ENCODE measurements at places on chromosomes 11 and 22.
A peak's percentile ranks its signal among the peaks of the same experiment; 100 is the strongest.

DNA sequence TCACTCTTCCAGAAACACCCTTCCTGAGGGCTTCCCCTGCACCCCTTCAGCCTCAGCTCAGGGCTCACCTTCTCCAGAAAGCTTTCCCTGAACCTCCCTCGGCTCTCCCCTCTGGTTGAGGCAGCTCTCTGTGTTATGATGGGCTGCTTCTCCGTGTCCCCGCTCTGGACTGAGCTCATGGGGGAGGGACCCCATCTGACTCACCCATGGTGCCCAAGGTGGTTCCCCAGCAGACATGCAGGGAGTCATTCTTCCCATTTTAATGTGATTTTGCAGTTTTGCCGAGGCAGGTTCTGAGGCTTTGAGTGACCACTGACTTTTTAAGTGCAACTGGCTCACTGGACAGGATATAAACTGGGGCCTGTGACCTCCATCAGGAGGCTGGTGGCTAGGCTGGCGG, 495.1 kb downstream of the TBC1D22A start:
- DNase-seq, result no peak

- DNase-seq, result no peak
Observed at GRCh38 chr11:80414181-80415165, 973.6 kb upstream of the TENM4 start.

- no peak for DNase-seq
Observed at GRCh38 chr11:127616158-127616557, 615.6 kb upstream of the KIRREL3 start.

DNA sequence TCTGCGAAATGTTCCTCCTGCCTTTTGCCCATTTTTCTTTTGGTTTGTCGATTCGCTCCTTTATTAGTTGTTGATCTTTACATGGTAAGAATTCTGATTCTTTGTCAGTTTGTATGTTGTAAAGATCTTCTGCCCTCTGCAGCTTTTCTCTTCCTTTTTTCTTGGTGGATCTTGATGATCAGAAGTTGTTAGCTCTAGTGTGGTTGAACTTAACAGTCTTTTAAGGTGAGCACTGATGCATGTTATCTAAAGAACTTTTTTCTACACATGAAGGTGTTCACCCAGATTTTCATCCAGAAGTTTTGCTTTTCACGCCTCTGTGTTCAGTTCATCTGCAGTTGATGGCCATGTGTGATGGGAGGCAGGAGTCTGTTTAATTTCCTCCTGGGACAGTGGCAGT, 133.7 kb downstream of the TBC1D22A start:
- no peak for DNase-seq

- no peak for DNase-seq
Observed at GRCh38 chr11:120186774-120187591, 23.8 kb upstream of the OAF start.

GRCh38 chr11:107590460-107591377, at the start of gene ELMOD1:
Gene ELMOD1 (plus strand): TSS chr11:107591147. CDS start chr11:107618190, 27,043 bp downstream.
- no peak for DNase-seq

GRCh38 chr11:74100735-74101134, 70.1 kb downstream of the C2CD3 start:
- DNase-seq, result no peak

GRCh38 chr22:32255726-32256125, 579 bp upstream of the SLC5A4 start:
- DNase-seq, result no peak

DNA sequence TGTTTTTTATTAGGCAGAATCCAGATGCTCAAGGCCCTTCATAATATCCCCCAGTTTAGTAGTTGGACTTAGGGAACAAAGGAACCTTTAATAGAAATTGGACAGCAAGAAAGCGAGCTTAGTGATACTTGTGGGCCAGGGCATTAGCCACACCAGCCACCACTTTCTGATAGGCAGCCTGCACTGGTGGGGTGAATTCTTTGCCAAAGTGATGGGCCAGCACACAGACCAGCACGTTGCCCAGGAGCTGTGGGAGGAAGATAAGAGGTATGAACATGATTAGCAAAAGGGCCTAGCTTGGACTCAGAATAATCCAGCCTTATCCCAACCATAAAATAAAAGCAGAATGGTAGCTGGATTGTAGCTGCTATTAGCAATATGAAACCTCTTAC, 1.4 kb downstream of the HBB start:
- DNase-seq, result no peak

GRCh38 chr11:121591405-121592033, 138.8 kb upstream of the SORL1-AS1 start:
- DNase-seq, result peak; percentile 10

DNA sequence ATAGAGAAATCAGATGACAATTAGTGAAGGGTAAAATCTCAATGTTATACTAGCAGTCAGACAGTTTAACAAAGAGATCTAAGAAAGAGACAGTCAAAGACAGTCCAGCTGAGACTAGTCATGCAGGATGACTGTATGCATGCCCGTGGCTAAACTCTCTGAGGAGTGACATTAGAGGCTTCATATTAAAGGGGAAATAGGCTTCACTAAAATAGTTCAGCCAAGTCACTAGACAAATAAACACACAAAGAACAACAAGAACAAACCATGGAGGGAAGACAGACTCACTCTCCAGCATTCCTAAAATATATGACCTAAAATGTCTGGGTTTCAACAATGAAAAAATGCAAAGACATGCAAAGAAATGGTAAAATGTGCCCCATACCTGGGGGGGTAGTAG, 18.6 kb upstream of the APLNR start:
- no peak for DNase-seq

DNA sequence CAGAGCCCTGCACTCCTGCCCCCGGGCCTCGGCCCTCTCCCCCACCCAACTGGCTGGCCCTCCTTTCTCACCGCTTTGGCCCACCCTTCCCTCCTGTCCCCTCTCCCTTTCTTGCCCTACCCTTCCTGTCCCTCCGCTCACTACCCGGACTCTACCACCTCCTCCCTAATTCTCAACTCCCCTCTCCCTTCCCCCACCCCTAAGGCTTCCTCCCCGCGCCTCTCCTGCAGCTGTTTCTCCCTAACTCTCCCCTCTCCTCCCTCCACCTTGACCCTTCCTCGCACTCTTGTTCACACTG, 421 bp downstream of the SLC15A3 start:
- DNase-seq, result no peak

DNA sequence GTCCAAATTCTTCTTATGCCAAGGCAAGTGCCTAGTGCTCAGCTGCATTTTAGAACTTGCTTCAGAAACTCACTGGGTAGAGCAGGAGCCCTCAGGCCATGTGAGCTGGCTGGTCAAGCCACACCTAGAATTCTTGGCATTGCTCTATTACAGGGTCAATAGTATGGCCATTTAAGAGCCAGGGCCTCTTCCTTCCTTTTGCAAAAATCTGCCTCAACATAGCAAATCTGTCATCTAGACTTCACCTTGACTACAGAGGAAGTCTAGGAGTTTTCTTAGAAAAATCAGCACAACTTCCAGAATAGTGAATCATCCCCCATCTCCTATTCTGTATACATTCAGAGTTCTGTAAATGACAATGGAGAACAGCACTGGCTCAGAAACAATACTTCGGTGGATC, 112.0 kb upstream of the TTC12 start:
- DNase-seq, result no peak

DNA sequence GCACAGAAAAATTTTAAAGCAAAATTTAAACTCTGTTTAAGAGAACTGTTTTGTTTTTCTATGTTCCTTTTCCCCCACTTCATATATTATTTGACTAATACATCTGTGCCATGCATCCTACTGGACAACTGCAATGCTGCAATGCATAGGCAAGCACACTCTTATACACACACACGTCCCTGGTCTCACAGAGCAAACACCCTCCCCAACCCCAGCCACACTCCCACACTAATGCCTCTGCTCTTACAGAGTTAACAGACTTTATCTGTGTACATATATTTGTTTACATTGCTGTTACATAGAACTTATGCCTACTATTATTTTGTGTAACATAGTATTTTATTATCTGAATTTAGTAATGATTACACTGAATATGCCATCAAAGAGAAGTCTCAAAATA, 25.5 kb upstream of the CTSC start:
- no peak for DNase-seq

GRCh38 chr11:125372088-125372487, 124.0 kb downstream of the FEZ1 start:
- no peak for DNase-seq

GRCh38 chr11:134071766-134072402, 3.0 kb downstream of the JAM3 start:
- DNase-seq, result no peak

GRCh38 chr22:33018232-33018864, 39.8 kb downstream of the SYN3 start:
- peak; percentile 2 for DNase-seq

DNA sequence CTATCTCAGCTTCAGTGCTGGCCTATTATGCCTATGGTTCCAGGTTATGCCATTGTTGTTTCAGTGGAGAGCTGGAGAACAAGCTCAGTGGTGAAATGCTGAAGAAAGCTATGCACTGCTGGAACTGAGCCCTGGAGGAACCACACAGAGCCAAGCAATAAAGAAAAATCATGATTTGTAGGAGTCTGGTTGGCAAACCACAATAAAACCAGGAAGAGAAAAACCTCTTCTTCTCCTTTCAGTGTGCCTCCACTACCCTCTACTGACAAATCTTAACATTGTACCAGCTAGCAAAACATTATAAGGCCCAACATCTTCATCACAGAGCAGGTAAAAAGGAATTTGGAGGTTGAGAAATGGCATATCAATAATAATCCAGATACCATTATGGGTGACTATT, 5.3 kb downstream of the OR51F2 start:
- DNase-seq, result no peak

GRCh38 chr22:46598737-46599424, 21.3 kb upstream of the GRAMD4 start:
- no peak for DNase-seq

- DNase-seq, result no peak
Observed at GRCh38 chr11:128937480-128937879, 5.2 kb downstream of the TP53AIP1 start.

- no peak for DNase-seq
Observed at GRCh38 chr11:73203322-73203721, 14.8 kb upstream of the P2RY2 start.

DNA sequence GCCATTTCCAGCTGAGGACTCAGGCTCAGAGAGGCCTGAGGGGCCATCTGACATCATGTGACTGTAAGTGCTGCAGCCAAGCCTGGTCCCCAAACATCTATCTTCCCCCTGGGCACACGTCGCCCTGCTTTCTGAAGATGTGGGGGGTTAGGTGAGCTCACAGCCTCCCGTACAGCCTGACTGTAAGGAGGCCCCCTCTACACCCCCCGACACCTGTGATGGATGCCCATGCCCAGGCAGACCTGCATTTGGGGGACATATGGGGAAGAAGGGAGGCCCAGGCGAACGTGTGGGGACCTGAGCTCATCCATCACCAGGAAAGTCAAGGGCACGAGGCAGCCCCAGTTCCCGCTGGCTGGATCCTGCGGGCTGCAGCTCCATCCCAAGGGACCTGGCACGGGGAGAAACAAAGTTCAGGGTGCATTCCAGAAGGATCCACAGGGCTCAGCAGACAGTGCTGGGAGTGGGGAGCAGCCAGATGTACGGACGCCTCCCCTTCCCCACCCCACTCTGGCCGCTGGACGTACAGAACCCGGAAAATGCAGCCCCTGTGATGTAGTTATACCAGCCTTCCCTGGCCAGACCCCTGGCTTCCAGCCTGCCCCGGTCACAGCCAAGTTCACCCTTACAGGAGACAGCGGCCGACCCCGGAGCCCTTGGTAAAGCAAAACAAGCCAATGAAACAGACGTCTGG, 1431.4 kb downstream of the BRD1 start:
- no peak for DNase-seq

GRCh38 chr11:69947059-69947792, 128.0 kb upstream of the FGF3 start:
- no peak for DNase-seq

- no peak for DNase-seq
Observed at GRCh38 chr11:12120031-12121008, 9.9 kb downstream of the MICAL2 start.

DNA sequence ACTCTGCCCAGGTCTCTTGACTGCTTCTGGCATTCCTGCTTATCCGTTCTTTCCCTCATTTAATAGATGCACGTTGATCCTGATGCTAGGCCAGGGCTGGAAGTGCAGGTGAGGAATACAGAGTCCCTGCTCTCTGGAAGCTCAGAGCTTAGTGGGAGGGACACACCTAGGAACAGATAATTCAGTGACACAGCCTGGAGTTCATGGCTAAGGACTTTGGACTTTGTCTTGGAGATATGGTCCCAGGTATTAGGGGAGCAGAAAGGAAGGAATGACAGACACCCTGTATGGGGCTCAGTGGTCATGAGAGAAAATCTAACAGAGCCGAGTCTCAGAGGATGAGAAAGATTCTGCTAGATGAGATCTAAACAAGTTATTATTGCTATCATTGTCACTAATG, 160.6 kb downstream of the PKNOX2 start:
- DNase-seq, result no peak

GRCh38 chr11:66340596-66341501, 4.1 kb downstream of the BRMS1 start:
- DNase-seq, result no peak

- DNase-seq, result no peak
Observed at GRCh38 chr22:49237279-49237678, 590.4 kb downstream of the BRD1 start.

- DNase-seq, result no peak
Observed at GRCh38 chr11:103395612-103396011, 286.4 kb downstream of the DYNC2H1 start.

DNA sequence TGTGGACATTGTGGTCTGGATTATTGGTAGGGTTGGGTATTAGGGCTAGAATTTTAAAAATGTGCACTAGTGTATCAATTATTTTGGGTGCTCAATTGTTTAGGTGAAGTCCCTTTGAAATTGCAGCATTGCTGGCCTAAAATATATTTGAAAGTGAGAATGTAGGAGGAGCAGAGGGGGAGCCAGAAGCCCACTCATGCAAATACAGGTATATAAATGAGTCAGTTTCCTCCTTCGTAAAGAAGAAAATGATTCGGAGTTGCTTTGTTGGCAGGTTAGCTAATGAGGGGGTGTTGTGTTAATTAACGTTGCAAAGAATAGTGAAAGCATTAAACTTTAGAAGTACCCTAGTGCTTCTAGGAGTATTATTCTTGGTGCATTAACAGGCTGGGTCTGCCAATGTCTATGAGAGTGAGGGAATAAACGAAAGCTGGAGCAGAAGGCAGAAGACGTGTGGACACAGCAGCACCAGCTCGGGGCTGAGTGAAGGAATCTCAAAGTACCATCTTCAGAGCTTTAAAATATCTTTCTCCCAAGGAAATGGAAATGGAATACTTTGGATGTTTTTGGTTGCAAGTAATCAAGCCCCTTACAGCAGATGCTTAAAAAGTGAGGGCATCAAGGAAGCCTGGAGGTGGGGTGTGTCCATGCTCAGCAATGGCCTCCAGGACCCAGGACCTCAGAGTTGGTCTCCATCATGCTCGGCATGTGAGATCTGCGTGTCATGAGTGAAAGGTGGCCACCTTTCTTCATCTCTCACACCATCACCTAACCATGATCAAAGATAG, 522.9 kb downstream of the NTM start:
- DNase-seq, result no peak

DNA sequence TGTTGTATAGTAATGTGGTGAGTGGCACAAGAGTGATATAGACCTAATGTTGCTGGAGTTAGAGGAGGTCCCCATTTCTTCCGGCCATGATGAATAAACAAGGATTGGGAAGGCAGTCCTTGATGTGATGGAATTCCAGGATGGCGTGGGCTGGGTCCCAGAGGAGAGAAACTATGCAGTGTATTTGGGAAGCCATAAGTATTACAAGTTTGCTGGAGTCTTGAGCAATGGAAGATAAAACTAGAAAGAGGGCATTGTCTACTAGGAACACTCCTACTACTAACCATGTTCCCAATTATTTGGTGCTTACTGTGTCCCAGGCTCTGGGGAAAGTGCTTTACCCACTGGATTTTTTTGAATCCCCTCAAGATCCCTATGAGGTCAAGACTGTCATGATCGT, 20.0 kb downstream of the LDLRAD3 start:
- no peak for DNase-seq

GRCh38 chr11:27509908-27510307, 3.3 kb upstream of the LIN7C start:
- DNase-seq, result no peak
